ENCODE measurements at places on chromosomes 16 and 17.

- no peak for DNase-seq
Measured at GRCh38 chr16:64215730-64216129, 906.1 kb downstream of the CDH11 start.

DNA sequence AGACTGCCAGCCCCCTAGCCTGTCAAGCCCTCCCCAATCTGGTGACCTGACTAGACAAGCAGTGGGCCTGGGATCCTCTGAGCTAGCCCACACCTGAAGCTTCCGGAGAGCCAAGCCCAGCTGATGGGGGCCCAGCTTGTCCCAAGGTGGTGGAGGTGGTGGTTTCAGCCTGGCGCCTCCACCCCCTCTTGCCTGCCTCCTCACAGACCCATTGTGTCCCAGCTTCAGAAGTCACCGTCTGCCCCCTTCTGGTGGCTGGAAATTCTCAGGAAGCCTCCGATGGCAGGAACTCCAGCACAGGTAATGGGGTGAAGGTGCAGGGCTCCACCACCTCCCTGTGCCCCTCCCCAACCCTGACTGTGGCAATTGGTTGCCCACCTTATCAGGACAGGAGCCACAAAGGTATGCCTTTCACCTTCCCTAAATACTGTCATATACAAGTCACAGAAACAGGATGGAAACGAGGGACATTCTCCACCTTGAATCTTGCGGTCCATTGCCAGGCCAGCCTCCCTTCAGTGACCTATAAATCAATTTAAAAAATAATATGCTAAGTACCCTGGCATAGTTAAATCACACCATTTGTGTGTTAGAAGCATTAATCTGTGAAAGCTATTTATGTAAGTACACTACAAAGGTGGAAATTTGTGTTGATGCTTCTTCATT is 66.0 kb upstream of the ZNF423 start:
- DNase-seq: peak; percentile 21

DNA sequence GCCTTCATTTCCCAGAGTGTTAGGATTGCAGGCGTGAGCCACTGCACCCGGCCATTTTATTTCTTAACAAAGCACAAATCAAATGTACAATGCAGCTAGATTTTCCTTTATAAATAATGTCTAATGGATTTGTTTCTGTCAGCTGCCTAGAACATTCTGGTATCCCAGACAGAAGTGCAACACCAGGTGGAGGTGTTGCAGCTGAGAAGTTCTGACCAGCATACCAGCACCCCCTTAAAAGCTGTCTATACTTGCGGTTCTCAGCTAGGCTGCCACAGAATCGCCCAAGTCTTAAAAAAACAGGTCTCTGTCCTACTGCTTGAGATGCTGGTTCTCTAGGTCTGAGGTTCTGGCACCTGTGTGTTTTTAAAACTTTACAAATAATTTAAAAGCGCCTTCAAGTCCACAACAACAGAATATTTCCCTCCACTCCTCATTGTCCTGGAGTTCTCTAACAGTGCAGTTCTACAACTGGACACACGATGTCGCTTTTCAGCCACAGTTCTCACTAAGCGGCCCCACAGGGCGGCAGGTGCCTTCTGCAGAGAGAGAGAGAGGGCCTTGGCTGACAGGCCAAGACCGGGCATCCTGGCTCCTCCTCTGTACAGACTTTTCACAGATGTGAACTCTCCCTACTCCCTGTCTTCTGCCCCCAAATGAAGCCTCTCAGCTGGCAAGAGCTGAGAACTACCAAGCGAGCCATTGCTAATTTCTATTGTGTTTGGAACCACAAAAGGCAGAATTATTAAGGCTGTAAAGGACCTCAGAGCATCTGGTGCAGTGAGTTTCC is 32.6 kb upstream of the MEOX1 start:
- DNase-seq: peak; percentile 54

DNA sequence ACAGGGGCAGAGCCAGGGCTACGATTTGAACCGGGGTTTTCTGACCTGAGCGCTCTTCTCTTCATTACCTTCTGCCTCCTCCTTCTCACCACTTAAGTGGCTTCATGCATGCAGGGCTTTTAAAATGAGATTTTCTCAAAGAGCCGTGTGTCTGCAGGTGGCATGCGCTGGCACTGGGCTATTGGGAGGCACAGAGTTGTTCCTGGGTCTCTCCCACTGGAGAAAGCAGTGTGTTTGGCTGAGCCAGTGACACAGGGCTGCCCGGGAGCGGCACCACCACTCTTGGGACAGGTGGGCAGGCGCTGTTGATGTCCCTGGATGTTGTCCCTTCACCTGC is 218.8 kb upstream of the CHMP6 start:
- no peak for DNase-seq

DNA sequence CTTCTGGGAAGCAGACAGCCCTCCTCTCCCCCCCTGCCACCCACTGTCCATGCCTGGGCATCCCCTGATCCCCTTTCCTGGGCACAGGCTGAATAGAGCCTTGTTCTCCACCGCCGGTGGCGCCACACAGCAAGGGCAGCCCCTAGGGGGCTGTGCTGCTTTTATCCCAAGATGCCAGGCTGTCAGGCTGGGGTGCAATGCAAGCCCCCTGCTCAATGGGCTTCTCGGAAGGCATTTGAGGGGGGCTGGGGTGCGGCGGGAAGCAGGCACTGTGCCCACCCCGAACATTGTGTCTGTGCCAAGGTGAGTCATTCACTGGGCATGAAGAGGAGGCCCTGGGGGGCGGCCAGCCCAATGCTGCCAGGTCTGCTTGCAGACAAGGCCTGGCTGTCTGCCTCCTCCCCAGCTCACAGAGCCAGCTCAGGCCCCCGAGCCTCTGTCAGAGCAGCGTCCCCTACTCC is 1.5 kb upstream of the GFAP start:
- DNase-seq: no peak

- no peak for DNase-seq
Measured at GRCh38 chr16:16038950-16039349, 89.5 kb downstream of the ABCC1 start.

DNA sequence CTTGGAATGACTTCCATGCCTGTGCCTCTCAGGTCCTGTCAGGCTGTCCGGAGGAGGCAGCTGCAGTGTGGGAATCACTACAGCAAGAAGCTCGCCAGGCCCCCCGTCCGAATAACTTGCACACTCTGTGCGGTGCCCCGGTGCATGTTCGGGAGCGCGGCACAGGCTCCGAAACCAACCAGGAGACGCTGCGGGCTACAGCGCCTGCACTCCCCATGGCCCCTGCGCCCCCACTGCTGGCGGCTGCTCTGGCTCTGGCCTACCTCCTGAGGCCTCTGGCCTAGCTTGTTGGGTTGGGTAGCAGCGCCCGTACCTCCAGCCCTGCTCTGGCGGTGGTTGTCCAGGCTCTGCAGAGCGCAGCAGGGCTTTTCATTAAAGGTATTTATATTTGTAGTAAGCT is 1.3 kb downstream of the NRN1L start:
- no peak for DNase-seq

DNA sequence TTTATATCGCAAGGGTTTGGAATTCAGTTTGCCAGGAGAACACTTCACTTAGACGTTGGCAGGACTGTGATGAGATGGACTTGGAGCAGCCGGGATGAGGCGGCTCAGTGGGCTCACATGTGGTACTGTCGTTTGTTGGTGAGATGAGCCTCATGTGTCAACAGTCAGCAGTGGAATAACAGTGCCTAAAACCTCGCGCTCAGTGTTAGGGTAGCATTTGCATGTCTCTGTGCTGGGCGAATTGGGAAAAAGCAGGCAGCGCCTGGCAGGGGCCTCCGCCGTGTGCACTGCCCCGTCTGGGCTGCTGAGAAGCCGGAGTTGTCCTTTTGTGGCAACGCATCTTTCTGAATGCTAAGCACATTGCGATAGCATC is 49.7 kb downstream of the CRISPLD2 start:
- DNase-seq: no peak

- no peak for DNase-seq
Measured at GRCh38 chr17:58671969-58672368, 19.9 kb downstream of the TEX14 start.

DNA sequence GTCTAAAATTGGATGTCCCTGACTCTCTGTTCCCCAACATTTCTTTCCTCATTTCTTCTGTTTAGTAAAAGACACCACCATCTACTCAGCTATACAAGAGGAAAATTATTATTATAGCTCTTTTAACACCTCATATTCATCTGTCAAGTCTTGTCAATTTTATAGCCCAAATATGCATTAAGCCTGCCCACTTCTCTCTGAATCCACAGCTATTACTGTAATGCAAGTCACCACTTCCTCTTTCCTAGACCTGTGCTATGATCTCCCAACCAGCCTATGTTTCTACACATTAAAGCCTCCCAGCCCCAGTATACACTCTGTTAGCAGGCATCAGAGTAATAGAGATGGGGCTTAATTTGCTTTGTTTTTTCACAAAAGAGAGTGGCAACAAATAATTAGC is 252.9 kb downstream of the GRIN2A start:
- DNase-seq: no peak

DNA sequence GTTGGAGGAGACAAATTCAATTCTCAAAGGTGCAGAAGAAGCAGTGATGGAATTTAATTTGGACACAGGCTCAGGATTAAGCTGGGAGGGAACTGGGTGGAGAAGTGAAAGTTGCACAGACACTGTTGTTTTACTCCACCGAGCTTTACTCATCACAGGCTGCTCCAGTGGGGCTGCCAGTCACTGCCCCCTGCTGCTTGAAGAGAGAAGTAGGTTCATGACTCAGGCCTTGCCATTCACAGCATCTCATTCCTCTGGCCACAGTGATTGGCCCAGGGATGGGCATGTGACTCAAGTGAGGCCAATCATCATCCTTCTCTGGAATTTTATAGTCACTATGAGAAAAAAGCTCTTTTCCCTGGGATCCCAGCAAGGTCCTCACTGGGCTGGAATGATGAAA is 11.8 kb downstream of the GNAO1 start:
- peak; percentile 31 for DNase-seq

- no peak for DNase-seq
Measured at GRCh38 chr17:63294776-63295175, 151.3 kb downstream of the CYB561 start.

GRCh38 chr17:46167826-46168569 is 25.2 kb downstream of the KANSL1 start:
- DNase-seq: no peak

DNA sequence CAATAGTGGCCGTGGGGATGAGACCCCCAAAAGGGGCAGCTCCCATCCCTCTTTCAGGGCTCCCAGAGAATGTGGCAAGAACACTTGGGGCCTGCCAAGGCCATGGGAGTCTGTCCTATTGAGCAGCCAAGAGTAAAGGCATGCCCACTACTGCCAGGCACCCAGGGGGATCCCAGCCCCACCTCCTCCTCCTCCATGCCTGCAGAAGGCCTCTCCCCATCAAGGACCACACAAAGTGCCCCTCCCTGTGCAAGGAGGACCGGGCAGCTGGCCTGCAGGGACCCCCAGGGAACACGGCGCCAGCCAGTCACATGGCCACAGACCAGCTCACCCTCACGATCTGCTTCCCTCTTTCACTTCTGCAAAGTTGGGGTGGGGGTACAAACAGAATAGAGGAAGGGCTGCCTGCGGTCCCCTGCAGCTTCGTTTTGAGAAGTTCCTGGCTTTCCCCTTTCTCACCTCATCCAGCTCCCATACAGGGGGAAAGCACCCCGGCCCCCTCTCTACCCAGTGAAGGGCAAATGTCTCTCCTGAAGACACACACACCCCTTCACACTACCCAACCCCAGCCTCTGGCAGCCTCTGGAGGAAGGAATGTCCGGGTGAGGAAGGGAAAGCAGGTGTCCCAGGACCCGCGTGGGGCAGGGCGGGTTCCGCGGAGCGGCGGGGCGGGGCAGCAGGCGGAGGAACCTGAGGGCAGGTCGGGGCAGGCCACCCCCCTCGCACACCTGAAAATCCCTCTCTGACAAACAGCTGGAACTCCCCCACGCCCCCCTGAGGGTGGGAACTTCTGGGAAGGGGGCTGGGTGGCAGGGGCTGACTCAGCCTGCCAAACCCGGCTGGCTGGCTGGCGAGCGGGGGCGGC is 2.0 kb downstream of the PPP1R9B start:
- DNase-seq: no peak

DNA sequence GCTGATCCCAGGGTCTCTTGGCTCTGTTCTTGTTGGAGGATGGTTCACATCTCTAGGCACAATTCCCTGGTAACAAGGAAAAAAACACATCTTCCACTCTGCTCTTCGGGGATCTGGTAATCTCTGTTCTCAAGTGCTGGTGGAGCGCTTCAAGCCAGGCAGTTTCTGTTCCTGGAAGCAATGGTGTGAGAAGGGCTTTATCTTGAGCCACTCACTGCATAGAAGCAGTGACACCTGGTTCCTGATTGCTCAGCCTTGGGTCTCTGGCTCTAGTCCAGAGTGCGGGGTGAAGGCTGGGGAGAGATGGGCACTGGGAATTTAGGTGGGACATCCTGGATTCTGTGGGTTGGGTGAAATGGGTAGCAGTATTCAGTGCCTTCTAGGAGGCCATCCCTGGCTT is 14.1 kb downstream of the AKAP1 start:
- no peak for DNase-seq

- DNase-seq: peak; percentile 97
Measured at GRCh38 chr17:44186307-44187130, at the start of gene TMUB2. TSS of gene TMUB2 (plus strand) at chr17:44186972. CDS start at chr17:44187709, 737 bp downstream.

- no peak for DNase-seq
Measured at GRCh38 chr17:39701012-39701783, 1.3 kb downstream of the ERBB2 start.

DNA sequence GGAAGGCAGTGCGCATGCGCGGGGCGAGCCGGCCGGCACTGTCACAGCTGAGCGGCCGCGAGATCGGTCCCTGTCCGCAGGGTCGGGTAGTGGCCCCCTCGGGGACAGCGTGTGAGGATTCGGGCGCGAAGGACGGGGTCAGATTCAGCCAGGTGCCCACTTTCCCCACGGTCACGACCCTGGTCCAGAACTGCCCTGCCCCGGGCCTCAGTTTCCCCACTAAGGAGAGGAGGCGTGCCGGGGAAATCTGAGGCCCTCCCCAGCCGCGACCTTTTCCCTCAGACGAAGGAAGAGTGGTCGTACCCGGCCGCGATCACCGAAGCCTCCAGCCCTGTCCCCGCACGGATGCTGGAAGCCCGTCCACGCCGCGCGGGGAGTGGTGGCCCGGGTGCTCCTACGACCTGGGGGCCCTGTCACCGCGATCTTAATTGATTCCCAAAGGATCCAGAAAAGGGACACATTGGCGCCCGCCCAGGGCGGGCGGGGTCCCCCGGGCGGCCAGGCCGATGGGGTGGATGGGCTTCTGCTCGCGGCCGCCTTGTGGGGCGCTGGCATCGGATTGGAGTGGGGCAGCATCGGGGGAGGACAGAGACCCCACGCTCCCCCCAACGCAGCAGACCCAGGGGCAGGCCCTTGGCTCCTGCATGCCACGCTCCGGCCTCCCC is 57.7 kb downstream of the SRL start:
- no peak for DNase-seq

- no peak for DNase-seq
Measured at GRCh38 chr16:85046931-85047866, 19.6 kb downstream of the KIAA0513 start.

DNA sequence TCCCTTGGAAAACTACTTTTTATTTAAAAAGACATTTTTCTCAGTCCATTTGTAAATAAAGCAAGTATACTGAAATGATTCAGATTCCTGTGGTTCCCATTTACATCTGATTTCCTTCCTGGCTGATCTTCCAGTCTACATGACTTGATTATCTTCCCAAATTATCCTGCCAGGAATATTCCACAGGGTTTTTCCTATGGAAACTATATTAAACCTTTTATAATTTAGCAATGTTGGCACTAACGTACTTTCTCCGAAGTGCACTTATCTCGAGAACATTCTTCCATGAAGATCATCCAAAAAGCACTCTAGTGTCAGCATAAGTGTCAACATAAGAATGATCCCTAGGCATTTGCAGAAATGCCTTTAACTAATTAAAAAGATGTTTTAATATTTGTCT is 347.7 kb upstream of the KIF2B start:
- DNase-seq: no peak

- DNase-seq: no peak
Measured at GRCh38 chr17:18993905-18994526, 10.5 kb downstream of the FAM83G start.

All from stromal cell of bone marrow (primary cell).